ENCODE measurements at places on chromosomes 7 and 10. TPM values are rescaled to one million over a fixed set of nuclear protein-coding genes. Genes with fewer than 3 reads are reported as not detected.

DNA sequence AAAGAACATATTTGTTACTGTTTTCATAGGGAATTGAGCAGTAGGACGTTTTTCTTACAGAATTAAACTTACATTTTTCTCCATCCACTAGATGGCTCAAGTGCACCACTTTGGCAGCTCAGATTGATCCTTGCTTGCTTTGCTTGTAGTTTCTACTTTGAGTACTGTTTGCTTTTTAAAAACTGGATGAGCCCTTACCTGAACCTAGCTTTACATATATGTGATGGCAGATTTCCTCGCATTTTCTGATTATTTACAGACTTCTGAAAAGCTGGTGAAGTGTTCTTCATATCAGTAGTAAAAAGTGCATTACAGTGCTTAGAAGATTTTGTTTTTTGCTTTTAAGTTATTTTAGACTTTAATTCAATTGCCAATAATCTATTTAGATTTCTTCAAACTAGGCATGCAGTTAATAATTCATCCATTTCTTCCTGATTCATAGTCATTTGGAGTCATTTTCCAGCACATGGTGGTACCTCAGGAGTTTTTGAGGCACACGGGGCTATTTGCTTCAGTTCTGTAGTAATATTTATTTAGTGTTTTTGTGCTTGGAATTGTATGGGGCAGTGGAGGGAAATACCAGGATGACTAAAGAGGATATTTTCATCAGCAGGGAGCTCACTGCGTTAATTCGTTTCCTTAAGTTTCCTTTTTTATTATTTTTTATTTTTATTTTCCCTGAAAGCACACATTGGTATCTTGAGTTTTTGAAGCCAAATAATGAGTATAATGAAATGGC, 57.3 kb downstream of the MAPK8 start:
- no peak for DNase-seq

GRCh38 chr7:129784783-129785684, 167.7 kb downstream of the UBE2H start:
- no peak for DNase-seq

- no peak for DNase-seq
Measured at GRCh38 chr7:51757960-51758359, 441.4 kb upstream of the COBL start.

HPS1 gene
- total RNA-seq, result 49.0 TPM

DNA sequence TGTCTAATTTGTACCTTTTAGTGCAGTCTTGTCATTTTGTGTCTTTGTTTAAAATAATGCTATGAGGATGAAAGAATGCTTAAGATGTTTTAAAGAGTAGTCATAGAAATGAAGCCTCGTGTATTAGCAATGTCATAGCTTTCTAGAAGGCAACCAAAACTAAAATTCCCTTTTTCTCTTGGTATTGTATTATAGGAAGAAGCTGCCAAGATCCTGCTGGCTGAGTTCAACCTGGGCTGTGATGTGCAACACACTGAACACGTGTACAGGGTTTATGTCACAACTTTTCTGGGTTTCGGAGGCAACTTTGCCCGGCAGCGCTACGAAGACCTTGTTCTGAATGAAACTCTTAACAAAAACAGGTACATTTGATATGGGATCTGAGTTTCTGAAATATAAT, 36.2 kb downstream of the COX15 start:
- no peak for DNase-seq

GAD2 gene
- not detected for total RNA-seq

GRCh38 chr10:127243490-127244272, 47.3 kb upstream of the INSYN2A start:
- no peak for DNase-seq

GRCh38 chr7:101875283-101875846, 57.9 kb downstream of the CUX1 start:
- DNase-seq, result no peak

GRCh38 chr7:106692450-106693051, 31.6 kb upstream of the CCDC71L start:
- DNase-seq, result no peak

DNA sequence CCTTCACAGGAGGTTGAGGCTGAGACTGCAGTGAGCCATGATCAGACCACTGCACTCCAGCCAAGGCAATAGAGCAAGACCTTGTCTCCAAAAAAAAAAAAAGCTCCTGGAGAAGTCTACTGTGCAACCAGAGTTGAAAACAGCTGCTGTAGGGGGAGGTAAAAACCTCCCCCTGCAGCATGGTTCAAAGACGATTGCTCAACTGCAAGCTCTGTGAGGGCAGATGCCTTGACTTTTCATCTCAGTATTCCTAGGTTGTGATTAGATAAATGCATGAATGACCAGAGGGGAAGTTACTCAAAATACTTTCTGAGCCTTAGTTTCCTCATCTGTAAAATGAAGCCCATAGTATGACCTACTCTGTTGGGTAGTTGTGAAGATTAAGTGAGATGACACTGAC, 25.0 kb upstream of the PPA1 start:
- no peak for DNase-seq
